Heart left ventricle (tissue), 16 donors: ENCODE measurements at places on chromosomes 6 and 20. TPM values are rescaled to one million over a fixed set of nuclear protein-coding genes. Genes with fewer than 3 reads are reported as not detected.

RFX6 gene
- not detected for total RNA-seq

GRCh38 chr20:25019381-25020155 lies 27.0 kb upstream of the APMAP start:
- DNase-seq, result peak; percentile 13

DNA sequence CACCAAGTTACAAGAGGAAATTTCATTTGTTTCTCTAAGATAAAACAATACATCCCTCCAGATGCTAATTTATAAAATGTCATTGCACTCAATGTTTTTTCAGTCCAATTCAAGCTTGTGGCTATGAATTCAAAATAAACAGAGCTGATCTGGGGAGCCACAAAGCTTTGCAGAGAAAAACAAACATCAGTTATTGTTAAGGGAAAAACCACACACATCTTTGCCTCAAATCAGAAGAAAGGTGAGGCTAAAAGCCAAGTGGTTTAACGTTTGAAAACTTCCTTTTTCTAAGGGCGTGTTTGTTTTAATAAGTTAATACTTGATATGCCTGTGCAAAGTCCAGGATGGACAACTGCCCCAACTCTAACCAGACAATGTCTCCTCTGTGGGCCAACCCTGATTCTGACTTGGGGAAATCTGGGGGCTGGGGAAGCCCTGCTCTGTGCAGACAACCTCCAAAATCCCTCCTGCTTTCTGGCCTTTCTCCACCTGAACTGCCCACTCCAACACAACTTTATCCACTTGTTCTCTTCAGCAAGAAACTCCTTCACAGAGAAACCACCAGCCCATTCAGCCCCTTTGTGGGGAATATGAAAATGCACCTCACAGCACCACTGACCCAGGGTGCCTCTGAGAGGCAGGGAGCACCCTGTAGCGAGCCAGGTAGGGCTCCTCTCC lies 44.6 kb upstream of the NT5E start:
- DNase-seq, result no peak

AK9 gene
- 9.1 TPM for total RNA-seq

DNA sequence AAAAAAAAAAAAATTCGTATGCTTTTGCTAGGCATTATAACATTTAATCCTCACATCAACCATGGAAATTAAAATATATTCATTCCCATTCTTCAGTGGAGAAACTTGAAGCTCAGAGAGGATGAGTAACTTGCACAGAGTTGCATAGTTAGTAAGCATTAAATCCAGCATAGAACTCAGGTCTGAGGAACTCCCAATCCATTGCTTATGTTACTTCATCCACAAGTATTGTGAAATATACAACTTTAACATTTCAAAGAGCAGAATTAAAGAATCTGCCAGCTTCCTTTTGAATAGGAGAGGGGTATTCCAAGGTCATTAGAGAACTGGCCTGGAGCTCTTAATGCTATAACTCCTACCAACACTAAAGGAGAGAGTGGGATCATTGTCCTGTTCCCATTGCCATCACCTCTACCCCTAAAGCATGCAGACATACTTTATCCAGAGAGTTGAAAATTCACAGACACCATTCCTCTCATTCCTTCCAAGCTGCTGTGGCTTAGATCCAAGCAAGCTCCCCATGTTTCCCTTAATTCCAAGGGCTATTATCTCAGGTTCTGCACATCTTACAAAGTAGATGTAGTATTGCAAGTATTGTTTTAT lies 91.9 kb downstream of the FLRT3 start:
- DNase-seq, result no peak

- DNase-seq, result no peak
Observed at GRCh38 chr20:16944745-16945144, 196.6 kb downstream of the OTOR start.

- no peak for DNase-seq
Observed at GRCh38 chr20:58019027-58019849, 209.2 kb downstream of the ANKRD60 start.

DNA sequence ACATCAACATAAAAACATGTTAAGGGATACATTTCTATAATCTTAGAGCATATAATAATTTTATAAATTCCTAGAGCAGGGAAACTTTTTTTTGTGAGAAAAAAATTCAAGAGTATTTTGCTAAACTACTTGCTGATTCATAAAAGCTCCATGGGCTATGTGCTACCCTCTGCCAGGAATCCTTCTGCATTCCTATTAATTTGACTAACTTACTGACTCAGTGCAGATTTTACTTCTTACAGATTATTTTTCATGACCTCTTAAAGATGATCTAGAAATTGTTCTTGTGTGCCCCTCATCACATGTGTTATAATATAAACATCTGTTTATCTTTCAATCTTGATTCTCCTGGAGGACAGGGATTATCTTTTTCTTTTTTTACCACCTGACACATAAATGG lies 5.7 kb downstream of the VTA1 start:
- DNase-seq, result no peak

GRCh38 chr6:109013656-109014305 lies 80.9 kb downstream of the SESN1 start:
- no peak for DNase-seq

DNA sequence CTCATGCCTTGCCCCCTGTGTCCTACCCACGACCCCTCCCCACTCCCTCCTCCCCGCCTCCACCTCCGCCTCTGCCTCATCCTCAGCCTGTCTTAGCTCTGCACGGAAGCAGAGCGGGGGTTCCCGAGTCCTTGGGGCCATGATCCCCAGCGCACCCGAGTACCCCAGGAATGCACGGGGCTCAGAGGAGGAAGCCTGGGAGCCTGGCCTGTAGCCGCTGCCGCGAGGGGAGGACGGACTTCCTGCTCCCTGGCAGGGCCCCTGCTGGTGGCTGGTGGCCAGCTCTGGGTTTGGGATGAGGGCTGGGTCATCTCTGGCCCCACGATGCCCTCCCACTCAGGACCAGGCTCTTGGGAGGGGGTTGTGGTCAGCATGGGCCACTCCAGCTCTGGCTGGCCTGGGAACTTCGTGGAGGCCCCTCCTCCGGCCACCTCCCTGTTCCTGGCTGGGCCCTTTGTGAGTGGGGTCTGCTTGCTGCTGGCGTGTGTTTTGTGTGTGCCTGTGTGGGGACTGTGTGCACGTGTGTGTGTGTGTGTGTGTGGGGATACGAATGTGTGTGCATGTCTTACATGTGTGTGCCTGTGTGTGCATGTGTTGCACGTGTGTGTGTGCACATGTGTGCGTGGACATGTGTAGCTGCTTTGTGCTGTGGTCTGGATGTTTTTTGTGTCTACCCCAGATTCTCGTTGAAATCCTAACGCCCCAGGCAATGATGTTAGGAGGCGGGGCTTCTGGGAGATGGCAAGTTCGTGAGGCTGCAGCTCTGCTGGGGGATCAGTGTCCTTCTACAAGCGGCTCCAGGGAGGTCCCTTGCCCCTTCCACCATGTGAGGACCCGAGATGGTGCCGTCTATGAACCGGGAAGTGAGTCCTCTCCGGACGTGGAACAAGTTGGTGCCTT lies 1.3 kb upstream of the RBBP8NL start:
- no peak for DNase-seq

TREM2 gene
- not detected for total RNA-seq

GRCh38 chr20:24695529-24696225 lies 226.2 kb downstream of the SYNDIG1 start:
- DNase-seq, result no peak

DNA sequence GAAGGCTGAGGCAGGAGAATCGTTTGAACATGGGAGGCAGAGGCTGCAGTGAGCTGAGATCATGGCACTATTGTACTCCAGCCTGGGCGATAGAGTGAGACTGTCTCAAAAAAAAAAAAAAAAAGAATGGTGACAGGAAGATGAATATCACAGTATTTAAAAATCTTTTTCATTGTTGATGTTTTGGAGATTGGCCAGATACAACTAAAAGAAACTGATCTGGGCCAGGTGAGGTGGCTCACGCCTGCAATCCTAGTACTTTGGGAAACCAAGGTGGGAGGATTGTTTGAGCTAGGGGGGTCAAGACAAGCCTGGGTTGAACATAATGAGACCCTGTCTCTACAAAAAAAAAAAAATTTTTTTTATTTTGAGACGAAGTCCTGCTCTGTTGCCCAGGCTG lies 52.1 kb downstream of the TRAF3IP2 start:
- DNase-seq, result no peak

MPIG6B gene
- not detected for total RNA-seq

GRCh38 chr6:118886641-118887040 lies 7.3 kb upstream of the ASF1A start:
- DNase-seq, result no peak

KCNG1 gene
- 0.59 TPM for total RNA-seq

DNA sequence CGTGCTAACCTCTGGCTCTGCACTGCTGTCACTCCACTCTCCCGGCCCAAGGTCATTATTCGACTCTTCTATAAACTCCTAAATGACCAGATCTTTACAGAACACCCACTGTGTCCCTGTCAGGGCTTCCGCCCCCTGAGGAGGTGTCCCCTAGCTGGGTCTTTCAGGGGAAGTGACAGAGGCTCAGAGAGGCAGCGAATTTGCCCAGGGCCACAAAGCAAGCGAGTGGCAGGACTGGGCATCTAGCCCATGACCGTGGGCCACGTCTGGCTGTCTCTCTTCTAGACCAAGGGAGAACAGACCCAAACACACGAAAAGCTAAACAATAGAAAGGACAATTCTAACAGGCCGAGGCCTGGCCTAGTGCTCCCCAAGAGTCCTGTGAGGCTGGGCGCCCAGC lies 27.4 kb downstream of the FOXF2 start:
- DNase-seq, result no peak

GRCh38 chr6:123658848-123659247 lies 22.1 kb upstream of the TRDN start:
- no peak for DNase-seq

- no peak for DNase-seq
Observed at GRCh38 chr6:13125841-13126240, 202.5 kb downstream of the TBC1D7 start.

DNA sequence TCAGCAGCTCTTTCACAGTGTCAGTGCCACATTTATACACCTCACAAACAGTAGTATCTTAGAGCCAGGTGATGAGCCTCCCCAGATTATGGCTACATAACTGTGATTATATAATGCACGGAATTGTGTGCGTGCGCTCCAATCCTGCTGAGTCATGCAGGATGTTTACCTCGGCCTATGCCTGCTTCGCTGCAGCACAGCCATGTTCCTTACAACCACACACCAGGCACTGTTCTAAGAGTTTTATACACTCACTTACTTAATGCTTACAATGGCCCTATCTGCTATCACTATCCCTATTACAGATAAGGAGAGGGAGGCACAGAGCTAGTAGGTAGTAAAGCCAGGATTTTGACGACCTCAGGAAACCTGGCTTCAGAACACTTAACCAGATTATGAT lies 7.3 kb downstream of the ZKSCAN3 start:
- no peak for DNase-seq

GRCh38 chr6:884570-884969 lies 191.6 kb upstream of the EXOC2 start:
- no peak for DNase-seq

RAD21L1 gene
- total RNA-seq, result not detected

TFAP2D gene
- not detected for total RNA-seq

GRCh38 chr20:47055699-47056369 lies 161.2 kb downstream of the EYA2 start:
- no peak for DNase-seq

DNA sequence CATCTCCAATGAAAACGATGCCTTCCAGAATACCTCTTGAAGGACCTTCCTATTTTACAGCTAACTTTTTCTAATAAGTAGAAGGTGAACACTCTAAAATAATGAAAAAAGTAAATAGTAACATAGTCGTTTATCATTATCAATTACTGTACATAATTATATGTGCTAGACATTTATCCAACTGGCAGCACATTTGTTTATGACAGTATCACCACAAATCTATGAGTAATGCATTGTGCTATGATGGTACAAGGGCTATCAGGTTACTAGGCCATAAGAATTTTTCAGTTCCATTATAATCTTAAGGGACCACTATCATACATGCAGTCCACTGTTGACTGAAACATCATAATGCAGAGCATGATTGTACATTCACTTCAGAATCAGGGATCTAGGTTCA lies 68.4 kb downstream of the ATG5 start:
- no peak for DNase-seq

DNA sequence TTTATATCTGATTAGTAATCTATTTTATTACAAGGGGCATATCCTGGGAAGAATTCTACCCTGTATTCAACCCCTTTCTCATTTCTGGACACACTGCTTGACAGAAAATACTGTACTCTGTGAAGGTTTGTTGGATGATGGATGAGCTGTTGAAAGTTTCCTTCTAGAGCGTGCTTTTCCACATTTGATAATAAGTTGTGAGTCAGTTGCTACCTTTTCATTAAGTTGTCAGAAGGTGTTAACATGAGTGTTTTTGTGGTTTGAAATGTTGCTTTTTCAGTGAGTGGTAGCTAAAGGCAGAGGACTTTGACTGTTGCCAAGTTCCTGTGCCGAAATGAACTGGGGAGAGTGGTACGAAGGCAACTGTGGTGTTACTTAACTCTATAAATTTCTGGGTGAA lies 3.9 kb upstream of the ECI2 start:
- no peak for DNase-seq

HTR1E gene
- total RNA-seq, result not detected

- no peak for DNase-seq
Observed at GRCh38 chr20:12416281-12416680, 498.6 kb downstream of the BTBD3 start.

OXT gene
- not detected for total RNA-seq

- DNase-seq, result no peak
Observed at GRCh38 chr6:21078497-21078896, 515.1 kb upstream of the SOX4 start.

GRCh38 chr6:129543981-129544380 lies 166.0 kb downstream of the ARHGAP18 start:
- no peak for DNase-seq

DNA sequence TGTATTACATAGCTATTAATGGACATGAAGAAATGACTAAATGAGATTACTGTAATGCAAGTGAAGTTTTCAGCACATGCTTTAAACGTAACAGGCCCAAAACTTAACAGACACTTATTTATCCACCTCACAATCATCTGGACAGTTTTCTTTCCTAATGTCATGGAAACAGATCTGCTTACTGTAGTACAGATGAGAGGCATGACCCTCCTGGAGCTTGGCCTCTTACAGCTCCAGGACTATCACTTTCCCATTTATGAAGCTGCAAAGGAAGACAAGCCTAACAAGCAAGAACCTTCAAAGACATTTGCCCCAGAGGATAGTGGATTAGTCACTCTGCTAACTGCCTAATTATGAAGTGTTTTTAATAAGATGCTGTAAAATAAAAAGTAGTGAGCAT lies 419.3 kb downstream of the PHF3 start:
- no peak for DNase-seq

- DNase-seq, result no peak
Observed at GRCh38 chr6:26408828-26409730, 7.0 kb downstream of the BTN3A1 start.

CST7 gene
- 0.35 TPM for total RNA-seq
